ENCODE measurements at places on chromosomes 1 and 21.

DNA sequence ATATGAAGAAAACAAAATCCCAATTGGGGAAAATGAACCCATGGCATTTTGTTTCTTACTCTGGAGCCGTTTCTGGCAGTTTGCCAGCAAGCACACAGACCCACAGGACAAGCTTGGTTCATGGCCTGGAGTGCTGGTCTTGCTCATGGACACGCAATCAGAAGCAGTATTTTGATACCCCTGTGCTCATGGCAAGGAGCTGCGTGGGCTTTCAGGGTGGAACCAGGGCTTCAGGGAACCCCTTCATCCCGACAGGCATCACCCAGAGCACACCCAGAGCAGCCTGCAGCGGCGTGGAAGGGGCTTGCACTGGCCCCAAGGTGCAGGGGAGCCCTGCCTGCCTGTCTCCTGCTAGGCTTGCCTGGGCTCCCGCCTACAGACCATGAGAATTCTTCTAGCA, 45.4 kb upstream of the PCBP3 start:
- no peak for DNase-seq

GRCh38 chr1:204640578-204640977, 45.0 kb downstream of the LRRN2 start:
- DNase-seq, result no peak

GRCh38 chr1:119636491-119637089, 11.5 kb downstream of the ZNF697 start:
- no peak for DNase-seq

GRCh38 chr1:205827623-205828022, 14.6 kb upstream of the SLC41A1 start:
- DNase-seq, result no peak

DNA sequence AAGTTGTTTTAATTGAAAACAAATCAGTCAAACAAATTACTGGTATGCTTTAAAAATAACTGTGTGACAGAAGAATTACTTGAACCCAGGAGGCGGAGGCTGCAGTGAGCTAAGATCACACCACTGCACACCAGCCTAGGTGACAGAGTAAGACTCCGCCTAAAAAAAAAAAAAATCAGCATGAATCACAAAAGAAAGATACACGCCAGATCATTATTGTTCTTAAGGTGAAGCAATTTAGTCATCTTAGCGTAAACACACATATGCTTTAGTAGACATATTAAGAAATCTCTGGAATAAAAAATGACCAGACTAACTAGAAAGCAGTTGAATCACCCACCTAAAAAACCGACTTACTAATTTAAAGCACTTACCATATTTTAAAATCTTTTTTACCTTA, 20.2 kb downstream of the RERE start:
- DNase-seq, result no peak

DNA sequence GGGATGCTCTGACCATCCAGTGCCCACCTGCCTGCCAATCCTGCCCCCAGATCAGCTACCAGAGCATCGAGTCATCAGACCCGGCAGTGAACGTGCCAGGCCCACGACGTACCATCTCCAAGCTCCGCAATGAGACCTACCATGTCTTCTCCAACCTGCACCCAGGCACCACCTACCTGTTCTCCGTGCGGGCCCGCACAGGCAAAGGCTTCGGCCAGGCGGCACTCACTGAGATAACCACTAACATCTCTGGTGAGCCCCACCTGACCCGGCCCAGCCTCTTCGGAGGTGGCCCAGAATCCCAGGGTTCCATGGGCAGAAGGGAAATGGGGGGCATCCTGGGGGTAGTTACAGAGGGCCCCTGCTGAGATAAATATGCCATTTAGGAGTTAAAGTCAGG, 43.1 kb downstream of the PTPRU start:
- DNase-seq, result no peak

DNA sequence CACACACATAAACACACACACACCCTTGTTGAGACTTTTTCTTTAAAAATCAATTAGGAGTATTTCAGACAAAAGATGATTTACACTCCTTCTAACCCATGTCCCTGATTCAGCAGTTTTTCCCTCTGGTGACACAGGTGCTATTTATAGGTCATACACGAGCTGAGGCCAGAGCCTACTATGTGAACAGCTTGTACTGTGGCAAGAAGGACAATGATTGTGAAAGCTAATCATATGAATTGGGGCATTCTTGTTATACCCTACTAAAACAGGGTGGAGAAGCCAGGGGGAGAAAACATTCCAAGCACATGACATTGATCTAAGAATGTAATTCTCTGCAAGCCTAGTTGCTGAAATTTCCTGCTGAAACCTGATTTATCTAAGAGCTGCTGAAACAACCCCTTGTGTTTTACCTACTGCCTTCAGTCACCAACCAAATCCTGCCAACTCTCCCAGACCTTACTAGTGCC, 60.3 kb downstream of the XCL1 start:
- no peak for DNase-seq

- no peak for DNase-seq
Observed at GRCh38 chr1:18458133-18459092, 22.3 kb upstream of the KLHDC7A start.

- DNase-seq, result no peak
Observed at GRCh38 chr21:31298618-31299269, 45.3 kb downstream of the TIAM1 start.

DNA sequence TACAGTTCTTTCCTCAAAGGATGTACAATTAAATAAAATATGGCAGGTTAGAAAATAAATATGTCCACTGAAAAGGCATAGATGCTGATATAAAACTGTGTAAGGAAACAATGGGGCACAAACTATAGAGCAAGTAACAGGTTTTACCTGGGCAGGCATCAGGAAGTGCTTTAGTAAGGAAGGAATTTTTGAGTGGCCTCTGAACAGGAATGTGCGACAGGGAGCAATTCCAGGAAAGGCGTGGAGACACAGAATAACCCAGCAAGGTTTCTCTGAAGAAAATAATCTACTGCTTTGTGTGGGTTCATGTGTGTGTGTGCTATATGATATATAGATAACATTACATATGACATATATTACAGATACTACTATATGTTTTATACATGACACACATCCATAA, 128.4 kb downstream of the RGS21 start:
- no peak for DNase-seq

GRCh38 chr1:34625521-34626015, 129.3 kb upstream of the GJB5 start:
- DNase-seq, result no peak

GRCh38 chr1:75198761-75199160, 64.6 kb downstream of the LHX8 start:
- DNase-seq, result no peak

- no peak for DNase-seq
Observed at GRCh38 chr1:152752225-152752624, 5.6 kb upstream of the KPRP start.

DNA sequence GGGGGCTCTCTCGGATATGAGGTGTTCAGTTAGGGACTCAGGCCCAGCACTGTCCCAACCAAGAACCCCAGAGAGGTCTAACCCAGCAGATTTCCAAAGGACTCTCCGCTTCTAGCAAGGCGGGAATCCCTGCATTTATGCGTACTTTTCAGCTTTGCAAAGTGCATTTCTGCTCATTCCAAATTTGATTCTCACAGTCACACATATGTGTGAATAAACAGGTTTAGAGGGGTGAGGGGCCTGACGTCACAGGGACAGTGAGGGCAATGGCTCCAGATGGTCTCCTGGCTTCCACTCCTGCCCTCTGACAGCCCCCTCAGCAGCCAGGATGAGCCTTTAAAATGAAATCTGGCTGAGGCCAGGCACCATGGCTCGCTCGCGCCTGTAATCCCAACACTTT, 921 bp upstream of the ECE1 start:
- DNase-seq, result no peak

DNA sequence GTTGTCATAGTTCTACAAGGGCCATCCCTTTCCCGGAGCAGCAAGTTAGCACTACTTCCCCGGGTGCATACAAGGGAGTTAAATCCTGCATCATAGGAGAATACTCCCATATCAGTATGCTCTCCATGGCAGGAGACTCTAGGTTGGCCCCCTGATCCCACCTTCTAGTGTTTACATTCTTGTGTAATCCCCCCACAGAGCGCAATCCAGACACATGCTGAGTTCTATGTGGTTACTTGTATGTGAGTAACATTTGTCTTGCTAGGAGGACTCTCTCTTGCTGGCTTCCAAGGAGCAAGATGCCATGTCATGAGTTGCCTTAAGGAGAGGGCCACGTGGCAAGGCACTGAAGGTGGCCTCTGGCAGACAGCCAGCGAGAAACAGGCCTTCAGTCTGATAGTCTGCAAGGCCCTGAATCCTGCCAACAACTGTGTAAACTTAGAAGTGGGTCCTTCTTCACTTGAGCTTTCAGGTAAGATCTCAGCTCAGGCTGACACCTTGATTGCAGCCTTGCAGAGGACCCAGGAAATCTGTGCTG, 155.3 kb downstream of the CDC7 start:
- DNase-seq, result no peak

DNA sequence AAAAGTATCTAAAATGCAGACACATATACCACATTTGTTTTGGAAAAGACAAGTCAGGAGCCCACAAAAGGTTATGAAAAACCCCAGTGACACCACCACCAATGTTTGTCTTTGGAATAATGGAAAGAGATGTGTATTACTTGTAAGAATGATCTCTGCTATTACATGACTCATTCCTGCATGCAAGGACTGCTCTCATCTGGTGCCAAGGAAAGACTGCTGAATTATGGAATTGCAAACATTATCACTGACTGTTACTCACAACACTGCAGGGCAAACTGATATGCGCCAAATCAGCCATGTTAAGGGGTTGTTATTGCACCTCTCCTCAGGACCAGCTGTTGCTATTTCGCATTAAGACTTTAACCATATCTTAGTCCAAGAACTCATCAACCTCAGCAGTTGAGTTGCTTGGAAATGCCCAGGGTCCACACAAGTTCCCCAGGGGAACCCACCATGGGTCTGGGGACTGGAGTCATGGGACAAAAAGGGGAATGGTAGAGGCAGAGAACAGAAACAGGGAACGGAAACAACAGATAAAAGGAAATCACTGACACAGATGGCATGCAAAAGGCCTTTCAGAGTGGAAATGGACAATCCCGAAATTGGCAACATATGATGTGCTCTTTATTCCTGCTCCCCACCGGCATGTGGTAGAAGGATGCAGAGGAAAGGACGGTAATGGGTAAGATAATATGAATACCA, 34.4 kb downstream of the CAPZB start:
- DNase-seq, result no peak

GRCh38 chr1:19640363-19641316, 3.5 kb upstream of the NBL1 start:
- DNase-seq, result no peak

DNA sequence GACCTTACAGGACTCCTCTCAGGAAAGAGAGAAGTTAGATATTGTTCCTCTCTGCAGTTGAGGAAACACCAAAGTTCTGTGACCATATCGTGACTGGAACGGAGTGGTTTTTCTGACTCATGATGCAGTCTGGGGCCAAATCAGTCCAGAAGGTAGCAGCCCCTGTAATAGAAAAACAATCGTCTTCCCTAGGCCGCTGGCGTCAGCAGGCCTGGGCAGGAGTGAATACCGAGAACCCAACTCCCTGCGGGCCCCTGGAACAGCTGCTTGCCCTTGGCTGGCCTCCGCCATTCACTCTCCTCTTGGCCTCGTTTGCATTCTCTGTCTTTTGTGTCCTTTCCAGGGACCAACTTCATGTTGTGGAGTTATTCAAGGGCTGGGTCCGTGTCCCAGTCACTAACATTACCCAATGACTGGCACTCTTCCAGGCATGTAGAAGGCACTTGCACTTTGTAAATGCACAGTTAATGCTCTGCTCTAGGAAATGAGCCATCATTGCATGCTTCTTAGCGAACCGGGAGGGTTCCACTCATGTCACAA, 10.9 kb upstream of the CD101 start:
- no peak for DNase-seq

DNA sequence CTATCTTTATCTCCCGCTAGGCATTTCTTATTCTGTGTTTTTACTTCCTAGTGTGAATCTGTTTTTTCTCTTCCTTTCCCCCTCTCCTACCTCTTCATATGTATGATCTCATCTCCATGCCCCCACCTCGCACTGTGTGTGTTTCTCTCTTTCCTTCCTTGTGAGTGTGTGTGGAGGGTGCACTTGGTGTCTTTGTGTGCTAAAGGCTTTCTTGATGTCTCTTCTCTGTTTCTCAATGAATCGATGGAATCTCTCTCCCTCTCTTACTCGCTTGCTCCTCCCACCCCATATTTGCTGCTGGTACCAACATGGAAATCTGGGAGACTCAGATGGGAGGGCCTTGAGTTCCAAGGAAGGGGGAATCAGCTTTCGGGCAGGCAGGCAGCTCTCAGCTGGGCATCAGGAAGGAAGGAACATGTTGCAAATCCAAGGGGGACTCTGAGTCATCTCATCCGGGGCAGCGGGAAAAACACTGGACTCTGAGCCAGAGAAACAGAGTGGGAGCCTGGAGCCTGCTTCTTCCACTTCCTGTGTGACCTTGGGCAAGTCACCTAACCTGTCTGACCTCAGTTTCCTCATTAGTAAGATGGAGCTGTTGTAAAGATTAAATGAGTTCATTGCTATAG, 147.5 kb downstream of the PTPRU start:
- no peak for DNase-seq

DNA sequence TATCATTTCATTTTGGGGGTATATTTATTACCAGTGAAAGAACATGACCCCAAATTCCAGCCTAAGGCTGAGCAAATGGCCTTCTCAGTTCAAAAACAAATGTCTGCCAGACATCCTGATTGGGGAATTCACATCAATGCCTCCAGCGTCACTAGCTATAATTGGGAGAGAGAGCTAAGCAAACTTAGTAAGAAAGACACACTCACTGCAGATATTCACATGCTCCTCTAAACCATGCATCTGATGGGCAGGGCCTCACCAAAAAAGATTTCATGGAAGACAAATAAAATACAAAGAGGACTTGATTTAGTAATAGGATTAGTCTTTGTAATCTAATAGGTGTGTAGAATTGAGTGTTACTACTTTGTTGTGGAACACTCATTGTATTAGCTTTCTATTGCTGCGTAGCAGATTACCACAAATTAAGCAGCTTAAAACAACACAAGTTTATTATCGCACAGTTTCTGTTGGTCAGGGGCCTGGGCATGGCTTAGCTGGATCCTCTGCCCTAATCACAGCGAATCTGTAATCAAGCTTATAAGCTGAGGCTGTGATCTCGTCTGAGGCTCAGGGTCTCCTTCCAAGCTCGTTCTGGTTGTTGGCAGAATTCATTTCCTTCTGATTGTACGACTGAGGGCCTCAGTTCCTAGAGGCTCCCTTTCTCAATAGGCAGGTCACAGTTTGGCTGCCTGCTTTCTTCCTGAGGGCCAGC, 243.0 kb downstream of the PBX1 start:
- DNase-seq, result no peak

DNA sequence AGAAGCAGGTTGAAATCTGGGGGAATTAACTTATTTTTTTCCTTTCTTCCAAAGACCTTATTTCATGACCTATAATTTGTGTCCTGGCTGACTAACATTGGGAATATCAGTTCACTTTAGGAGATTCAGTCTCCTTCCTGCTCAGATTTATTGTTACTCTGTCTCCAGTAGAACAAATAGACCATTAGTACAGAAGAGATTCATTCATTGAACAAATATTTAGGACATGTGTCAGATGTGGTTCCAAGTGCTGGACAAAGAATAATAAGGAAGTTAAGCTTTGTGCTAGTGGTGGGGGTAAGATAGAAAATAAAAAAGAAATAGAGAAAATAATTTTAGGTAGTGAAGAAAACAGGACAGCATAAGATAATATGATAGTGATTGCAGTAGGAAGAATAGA, 20.3 kb downstream of the ZMYM4 start:
- no peak for DNase-seq

Data from stimulated activated CD4-positive, alpha-beta T cell treated with anti-CD3 and anti-CD28 coated beads, Interleukin-12 subunit alpha, Interleukin-12 subunit beta, amount 100 ng/mL, for 4 hours (primary cell).